ENCODE measurements at places on chromosomes 1 and 21.

DNA sequence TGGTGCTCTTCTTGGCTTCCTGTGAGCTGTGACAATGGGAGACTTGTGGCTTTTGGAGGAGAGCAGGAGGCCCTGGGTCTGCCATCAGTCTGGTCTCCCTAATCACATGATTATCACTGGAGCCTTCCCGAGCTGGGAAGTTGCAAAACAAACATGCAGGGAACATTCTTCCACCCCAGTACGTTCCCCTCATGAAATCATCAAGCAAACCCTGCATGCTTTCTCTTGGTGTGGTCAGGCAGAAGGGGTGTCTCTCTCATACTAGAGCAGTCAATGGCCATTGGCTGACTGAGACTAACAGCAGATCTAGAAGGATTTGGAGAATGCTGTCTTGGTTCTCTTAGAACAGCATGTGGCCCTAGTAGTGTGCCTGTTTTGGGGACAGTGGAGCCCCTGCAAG is 111.2 kb downstream of the LIPI start:
- DNase-seq, result no peak
- no peaks in the 10 kb centered on the region for H3K4me1 ChIP-seq
- H3K27me3 ChIP-seq, result no peaks in the 10 kb centered on the region

- no peaks in the 10 kb centered on the region for H3K4me1 ChIP-seq
- H3K4me3 ChIP-seq, result no peak overlapping the region
- DNase-seq, result no peak
Measured at GRCh38 chr1:193325771-193326170, 139.4 kb upstream of the B3GALT2 start.

DNA sequence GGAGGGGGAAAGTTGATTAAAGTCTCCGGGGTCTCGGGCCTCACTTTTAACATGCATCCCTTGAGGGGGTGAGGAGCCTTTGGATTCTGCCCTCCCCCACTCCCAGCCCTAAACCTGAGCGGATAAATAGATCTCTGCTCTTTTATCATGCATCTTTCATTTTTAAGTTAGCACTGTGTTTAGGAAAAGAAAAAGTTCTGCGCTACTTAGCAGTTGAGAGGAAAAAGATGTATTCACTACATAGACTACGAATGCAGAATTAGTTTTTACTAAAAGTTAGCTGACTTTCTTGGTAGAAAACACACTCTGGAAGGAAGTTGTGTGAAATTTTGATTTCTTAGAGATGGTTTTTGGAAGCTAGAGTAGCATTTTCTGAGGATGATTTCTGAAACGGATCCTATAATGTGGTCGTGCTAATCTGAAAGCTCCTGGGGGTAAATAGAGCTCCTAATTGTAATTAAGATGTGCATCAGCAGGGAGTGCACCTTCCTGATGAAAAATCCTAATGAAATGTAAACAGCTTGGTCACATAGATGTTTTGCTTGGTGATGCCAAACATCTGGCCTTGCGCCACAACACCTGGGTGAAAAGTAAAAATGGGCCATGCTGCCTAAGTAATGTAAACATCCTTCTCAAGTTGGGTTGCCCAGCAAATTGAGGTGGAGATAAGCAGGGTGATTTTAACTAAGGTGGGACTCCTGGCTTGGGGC is 1.8 kb downstream of the ROR1 start:
- H3K4me1 ChIP-seq, result no peaks in the 10 kb centered on the region
- peak overlapping the region; percentile 77 for H3K27ac ChIP-seq
- H3K36me3 ChIP-seq, result no peaks in the 10 kb centered on the region

DNA sequence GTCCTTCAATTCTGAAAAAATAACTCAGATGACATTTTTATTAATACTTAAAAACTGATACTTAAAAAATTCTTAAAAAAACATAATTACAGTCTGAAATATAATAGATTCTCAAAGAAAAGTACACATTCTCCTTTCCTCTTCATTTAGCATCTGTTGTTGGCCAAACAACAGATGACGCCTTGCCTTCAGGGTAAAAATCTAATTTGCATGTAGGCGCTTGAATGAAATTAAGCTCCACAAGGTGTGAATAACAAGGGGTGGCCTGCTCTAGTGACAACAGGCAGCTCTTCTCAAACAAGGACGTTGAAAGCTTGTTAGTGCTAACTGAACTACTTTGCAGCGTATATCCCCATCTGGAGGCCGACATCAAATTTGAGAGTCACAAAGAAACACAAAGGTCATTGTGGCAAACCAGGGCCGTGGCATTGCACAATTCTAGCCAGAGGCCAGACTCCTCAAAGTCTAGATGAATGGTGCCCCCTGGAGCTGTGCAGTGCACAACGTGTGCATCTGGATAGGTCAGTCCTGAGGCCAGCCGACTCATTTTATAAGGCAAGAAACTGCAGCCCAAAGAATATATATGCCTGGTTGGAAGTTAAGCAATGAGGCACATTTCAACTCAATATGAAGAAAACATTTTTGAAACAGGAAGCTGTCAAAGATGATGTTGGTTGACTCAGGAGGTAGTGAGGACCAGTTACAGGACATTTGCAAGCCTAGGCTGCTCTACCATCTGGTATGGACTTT is 459.2 kb upstream of the RUNX1 start:
- no peak overlapping the region for H3K27ac ChIP-seq
- no peak for DNase-seq
- H3K4me3 ChIP-seq, result no peak overlapping the region
- H3K27me3 ChIP-seq, result no peaks in the 10 kb centered on the region
- no peaks in the 10 kb centered on the region for H3K4me1 ChIP-seq

GRCh38 chr1:167541003-167541402 is 12.6 kb downstream of the CREG1 start:
- no peak overlapping the region for H3K4me3 ChIP-seq
- H3K27ac ChIP-seq, result no peak overlapping the region
- no peak for DNase-seq
- no peaks in the 10 kb centered on the region for H3K4me1 ChIP-seq
- no peaks in the 10 kb centered on the region for H3K27me3 ChIP-seq

GRCh38 chr21:35683664-35684304 is 376.5 kb downstream of the SETD4 start:
- no peaks in the 10 kb centered on the region for H3K27me3 ChIP-seq
- no peak overlapping the region for H3K4me3 ChIP-seq
- H3K27ac ChIP-seq, result no peak overlapping the region
- no peaks in the 10 kb centered on the region for H3K36me3 ChIP-seq
- H3K4me1 ChIP-seq, result no peaks in the 10 kb centered on the region
- DNase-seq, result no peak

- H3K27ac ChIP-seq, result peak overlapping the region; percentile 86
- peak overlapping the region; percentile 57 for H3K4me3 ChIP-seq
- no peaks in the 10 kb centered on the region for H3K27me3 ChIP-seq
- H3K4me1 ChIP-seq, result peaks cover 8% of the 10 kb centered on the region
- DNase-seq, result peak; percentile 13
- H3K36me3 ChIP-seq, result no peaks in the 10 kb centered on the region
Measured at GRCh38 chr1:28668956-28669723, 556 bp downstream of the GMEB1 start.

- H3K27ac ChIP-seq, result no peak overlapping the region
- no peak overlapping the region for H3K4me3 ChIP-seq
- no peaks in the 10 kb centered on the region for H3K36me3 ChIP-seq
- DNase-seq, result peak; percentile 48
Measured at GRCh38 chr1:159867664-159868026, 5.2 kb upstream of the VSIG8 start.

DNA sequence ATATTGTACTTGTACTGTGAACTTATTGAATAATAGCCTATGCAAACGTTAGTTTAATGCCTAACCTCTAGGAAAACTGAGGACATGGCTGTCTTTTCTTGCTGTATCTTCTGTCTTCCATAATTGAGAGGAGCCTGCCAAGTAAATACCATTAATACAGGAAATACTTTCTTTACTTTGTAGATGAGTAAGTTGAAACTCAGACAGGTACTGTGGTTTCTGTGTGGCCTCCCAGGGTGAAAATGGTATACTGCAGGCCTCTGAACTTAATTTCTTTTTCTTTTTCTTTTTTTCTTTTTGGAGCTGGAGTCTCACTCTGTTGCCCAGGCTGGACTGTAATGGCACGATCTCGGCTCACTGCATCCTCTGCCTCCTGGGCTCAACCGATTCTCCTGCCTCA is 208.8 kb upstream of the ADGRL4 start:
- H3K27me3 ChIP-seq, result no peaks in the 10 kb centered on the region
- no peak for DNase-seq
- no peaks in the 10 kb centered on the region for H3K36me3 ChIP-seq
- H3K27ac ChIP-seq, result no peak overlapping the region
- no peak overlapping the region for H3K4me3 ChIP-seq

DNA sequence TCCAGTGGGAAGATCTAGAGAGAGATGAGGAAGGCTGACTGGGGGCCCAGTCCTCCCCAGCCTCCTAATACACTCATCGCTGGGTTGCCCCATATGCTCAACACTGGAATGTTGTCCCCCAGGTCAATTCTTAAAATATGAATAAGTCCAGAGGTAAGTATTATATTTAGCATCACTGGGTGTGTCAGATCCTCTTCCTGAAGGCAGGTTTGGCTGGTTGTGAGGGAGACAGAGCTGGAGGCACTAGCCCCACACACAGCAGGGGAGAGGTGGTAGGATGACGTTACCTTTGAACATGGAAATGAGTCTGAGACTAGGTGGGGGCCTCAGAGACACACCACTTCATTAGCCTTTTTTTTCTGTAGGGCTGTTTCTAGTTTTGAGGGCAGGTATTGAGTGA is 42.6 kb downstream of the SLC44A3 start:
- no peaks in the 10 kb centered on the region for H3K36me3 ChIP-seq
- H3K4me1 ChIP-seq, result no peaks in the 10 kb centered on the region
- DNase-seq, result no peak

DNA sequence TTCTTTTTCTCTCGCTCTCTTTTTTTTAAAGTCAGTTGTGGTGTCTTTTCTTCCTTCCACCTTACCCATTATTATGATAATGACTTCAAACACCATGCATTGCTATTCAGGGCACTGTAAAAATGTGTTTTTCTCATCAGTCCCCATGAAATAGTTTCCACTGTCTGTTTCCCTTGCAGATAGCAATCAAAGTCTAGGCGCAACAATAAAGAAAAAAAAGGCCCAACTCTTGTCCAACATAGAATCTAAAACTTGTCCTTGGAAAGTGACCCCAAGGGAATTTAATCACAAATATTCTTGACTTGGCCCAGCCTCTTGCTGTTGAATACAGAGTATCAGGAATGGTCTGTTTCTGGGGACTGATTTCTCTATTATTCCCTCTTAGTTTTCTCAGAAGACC is 382.5 kb downstream of the PLPP3 start:
- H3K27ac ChIP-seq, result no peak overlapping the region
- no peaks in the 10 kb centered on the region for H3K4me1 ChIP-seq
- no peaks in the 10 kb centered on the region for H3K27me3 ChIP-seq
- H3K4me3 ChIP-seq, result no peak overlapping the region
- no peaks in the 10 kb centered on the region for H3K36me3 ChIP-seq

DNA sequence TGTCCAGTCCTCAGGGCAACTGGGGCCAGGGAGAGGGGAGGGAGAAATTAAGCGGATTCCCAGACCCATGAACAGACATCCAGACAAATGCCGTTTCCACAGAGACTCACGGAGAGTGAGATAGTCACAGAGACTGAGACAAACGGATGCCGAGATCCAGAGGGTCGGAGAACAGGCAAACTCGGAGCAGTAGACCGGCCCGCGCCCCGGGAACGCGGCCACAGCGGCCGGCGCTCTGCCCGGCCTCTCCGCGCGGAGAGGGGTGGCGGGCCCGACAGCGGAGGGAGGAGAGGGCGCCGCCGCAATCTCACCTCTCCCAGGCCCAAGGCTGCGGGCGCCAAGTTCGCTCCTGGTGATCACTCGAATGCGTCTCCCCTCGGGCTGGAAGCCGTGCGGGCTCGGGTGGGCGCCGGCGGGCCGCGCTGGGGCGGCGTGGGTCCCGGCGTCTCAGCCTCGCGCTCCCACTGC is 831 bp upstream of the FOXD2 start:
- DNase-seq, result no peak

DNA sequence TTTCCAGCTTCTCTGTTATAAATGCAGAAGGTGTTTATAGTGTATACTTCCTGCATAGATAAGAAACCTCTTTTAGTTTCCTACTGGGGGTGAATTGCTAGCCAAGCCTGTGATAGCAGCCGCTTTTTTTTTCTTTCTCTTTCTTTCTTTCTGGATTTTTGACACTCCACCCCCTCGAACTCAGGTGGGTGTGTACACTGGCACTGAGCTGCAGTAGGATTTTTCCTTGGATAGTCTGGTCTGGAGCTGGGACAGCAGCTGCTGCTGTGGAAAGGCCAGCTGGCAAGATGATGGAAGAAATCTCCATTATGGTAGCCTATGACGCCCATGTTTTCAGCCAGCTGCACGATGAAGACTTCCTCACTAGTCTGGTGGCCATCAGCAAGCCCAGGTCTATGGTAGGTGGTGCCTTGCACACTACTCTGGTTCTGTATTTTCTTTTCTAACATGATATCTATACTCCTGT is 122.5 kb upstream of the CACYBP start:
- no peak overlapping the region for H3K4me3 ChIP-seq
- no peaks in the 10 kb centered on the region for H3K27me3 ChIP-seq
- H3K36me3 ChIP-seq, result no peaks in the 10 kb centered on the region
- H3K27ac ChIP-seq, result no peak overlapping the region

- no peaks in the 10 kb centered on the region for H3K36me3 ChIP-seq
- H3K4me3 ChIP-seq, result no peak overlapping the region
- H3K27ac ChIP-seq, result no peak overlapping the region
- DNase-seq, result no peak
- H3K4me1 ChIP-seq, result no peaks in the 10 kb centered on the region
Measured at GRCh38 chr1:244869364-244869827, 5.1 kb upstream of the HNRNPU start.

Measured in prostate gland (tissue), 2 donors.